Calu3 (cell line): ENCODE measurements at places on chromosomes 3 and 15. TPM values are rescaled to one million over a fixed set of nuclear protein-coding genes. Genes with fewer than 3 reads are reported as not detected.

- no peaks in the 10 kb centered on the region for H3K4me1 ChIP-seq
- no peaks in the 10 kb centered on the region for H3K27me3 ChIP-seq
- H3K27ac ChIP-seq: no peak overlapping the region
- H3K4me3 ChIP-seq: no peak overlapping the region
- H3K36me3 ChIP-seq: no peaks in the 10 kb centered on the region
Observed at GRCh38 chr3:19348500-19348899, 200.2 kb downstream of the KCNH8 start.

DNA sequence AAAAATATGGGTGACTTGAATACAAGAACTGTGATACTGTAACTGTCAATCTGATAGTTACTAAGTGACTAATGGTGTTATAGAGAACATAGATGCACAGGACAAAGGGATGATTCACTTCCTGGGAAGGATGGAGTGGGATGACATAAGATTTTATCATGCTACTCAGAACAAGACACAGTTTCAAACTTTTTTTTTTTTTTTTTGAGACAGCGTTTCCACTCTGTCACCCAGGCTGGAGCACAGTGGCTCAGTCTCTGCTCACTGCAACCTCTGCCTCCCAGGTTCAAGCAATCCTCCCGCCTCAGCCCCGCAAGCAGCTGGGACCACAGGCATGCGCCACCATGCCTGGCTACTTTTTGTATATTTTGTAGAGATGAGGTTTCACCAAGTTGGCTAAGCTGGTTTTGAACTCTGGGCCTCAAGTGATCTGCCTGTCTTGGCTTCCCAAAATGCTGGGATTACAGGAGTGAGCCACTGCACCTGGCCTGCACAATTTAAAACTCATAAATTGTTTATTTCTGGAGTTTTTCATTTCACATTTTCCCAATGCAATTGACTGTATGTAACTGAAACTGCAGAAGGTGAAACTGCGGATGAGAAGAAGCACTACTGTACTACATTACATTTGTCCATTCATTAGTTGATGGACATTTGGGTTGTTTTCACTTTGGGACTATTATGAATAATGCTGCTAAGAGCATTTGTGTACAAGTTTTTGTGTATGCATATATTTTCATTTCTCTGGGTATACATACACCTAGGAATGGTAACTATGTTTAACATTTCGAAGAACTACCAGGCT, 40.6 kb downstream of the ADIPOQ start:
- H3K36me3 ChIP-seq: no peaks in the 10 kb centered on the region

GRCh38 chr3:186708983-186709679, 8.0 kb upstream of the KNG1 start:
- H3K27ac ChIP-seq: no peak overlapping the region
- DNase-seq: no peak
- H3K4me3 ChIP-seq: no peak overlapping the region
- H3K36me3 ChIP-seq: no peaks in the 10 kb centered on the region

DNA sequence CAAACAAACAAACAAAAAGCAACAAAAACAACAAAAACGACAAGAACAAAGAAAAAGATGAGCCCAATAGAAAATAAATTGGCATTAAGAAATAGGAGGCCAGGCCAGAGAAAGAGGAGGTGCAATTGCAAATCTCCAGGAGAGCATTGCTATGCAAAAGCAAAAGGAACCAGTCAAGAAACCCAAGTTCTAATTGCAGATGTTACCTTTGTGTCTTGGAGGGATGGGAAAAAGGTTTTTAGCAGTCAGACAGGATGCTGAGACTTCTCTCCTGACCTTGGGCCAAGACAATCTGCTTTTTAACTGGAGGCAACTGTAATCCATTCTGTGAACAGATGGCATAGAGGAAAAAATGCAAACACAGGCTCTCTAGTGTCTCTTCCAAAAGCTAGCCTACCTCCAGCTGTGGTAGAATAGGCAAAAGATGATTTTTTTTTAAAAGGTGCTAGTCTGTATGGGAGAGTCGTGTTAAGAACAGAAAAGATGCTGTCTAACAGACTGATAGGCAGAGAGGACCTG, 56.4 kb downstream of the LSAMP start:
- no peak overlapping the region for H3K4me3 ChIP-seq
- no peak for DNase-seq
- H3K4me1 ChIP-seq: no peaks in the 10 kb centered on the region

Gene GNAT1
- total RNA-seq: not detected in 2 replicates

Gene FEZF2
- total RNA-seq: not detected in 2 replicates

GRCh38 chr3:175805825-175806224, 946.7 kb downstream of the NAALADL2 start:
- H3K27ac ChIP-seq: no peak overlapping the region
- no peaks in the 10 kb centered on the region for H3K27me3 ChIP-seq
- DNase-seq: no peak
- no peak overlapping the region for H3K4me3 ChIP-seq
- H3K36me3 ChIP-seq: no peaks in the 10 kb centered on the region

Gene LSM3
- total RNA-seq: 16.7 and 17.7 TPM in 2 replicates

DNA sequence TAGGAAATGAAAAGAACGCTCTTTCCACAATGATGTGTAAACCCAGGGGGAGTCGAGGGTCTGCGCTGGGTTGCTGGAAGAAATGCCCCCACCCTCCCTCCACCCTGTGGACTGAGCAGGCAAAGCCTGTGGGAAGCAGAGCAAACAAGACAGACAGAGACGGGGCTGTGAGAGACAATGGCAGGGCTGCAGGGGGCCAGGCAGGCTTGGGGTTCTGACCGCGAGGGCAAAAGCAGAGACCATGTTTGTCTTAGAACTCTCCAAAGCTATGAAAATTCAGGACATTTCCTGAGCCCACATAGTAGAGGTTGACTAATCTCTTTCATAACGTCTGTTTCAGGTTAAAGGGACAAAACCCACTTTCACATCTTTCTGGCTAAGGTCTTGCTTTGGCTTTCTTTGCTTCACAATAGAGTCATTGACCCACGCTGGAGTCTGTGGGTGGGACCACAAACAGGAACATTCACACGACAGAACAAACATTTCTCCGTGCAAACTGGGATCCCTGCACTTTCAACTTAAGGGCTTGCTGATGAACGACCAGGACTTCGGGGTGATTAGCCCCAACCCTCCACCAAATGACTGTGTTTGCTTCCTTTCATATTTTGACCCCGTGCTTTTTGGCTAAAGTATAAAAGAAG, 156.0 kb upstream of the TPM1 start:
- no peaks in the 10 kb centered on the region for H3K27me3 ChIP-seq
- peaks cover 21% of the 10 kb centered on the region for H3K36me3 ChIP-seq
- H3K4me1 ChIP-seq: peaks cover 61% of the 10 kb centered on the region
- DNase-seq: peak; percentile 59
- peak overlapping the region; percentile 57 for H3K4me3 ChIP-seq

Gene HYAL2
- 35.7 and 36.9 TPM in 2 replicates for total RNA-seq

DNA sequence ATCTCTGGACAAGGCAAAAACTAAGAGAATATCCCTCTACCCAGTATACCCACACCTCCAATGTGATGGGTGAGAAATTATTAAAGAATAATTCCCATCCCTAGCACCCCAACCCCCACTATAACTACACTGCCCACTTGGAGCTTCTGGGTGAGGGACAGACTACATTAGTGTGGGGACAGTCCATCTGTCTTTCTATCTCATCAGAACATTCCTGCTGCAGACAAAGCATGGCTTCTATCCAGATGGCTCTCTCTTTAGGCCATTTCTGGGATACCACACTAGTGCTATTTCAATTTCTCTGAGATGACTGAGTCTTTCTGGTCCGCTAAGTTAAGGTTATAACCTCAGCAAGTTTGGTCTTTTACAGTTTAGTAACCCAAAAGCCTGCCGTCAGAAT, 6.6 kb downstream of the CSNK1G1 start:
- peaks cover 4% of the 10 kb centered on the region for H3K36me3 ChIP-seq
- H3K27me3 ChIP-seq: no peaks in the 10 kb centered on the region
- no peak for DNase-seq
- no peak overlapping the region for H3K27ac ChIP-seq
- H3K4me1 ChIP-seq: peaks cover 16% of the 10 kb centered on the region

Gene DET1
- total RNA-seq: 4.2 and 4.9 TPM in 2 replicates

DNA sequence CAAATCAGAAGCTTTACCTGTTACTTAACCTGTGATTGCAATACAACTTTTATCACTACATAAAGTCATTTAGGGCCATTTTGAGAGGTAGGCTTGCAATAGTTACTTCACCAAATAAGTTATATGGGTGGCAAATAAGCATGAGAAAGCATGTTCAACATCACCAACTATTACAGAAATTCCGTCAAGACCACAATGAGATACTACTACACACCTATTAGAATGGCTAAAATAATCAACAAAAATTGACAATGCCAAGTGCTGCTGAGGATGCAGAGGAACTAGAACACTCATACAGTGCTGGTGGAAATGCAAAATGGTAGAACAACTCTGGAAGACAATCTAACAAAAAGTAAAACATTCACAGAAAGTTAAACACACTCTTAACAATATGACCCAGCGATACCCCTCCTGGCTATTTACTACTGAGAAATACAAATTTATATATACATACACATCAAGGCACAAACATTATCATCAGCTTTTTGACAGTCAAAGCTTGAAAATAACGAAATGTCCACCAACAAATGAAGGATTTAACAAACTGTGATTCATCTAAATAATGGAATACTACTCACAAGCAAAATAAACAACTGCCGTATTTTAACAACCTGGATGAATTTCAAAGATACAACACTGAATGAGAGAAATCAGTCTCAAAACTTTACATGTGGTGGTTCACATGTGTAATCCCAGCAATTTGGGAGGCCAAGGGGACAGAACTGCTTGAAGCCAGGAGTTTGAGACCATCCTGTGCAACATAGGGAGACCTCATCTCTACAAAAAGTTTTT, 82.9 kb downstream of the MYO9A start:
- H3K4me3 ChIP-seq: no peak overlapping the region
- no peak overlapping the region for H3K27ac ChIP-seq
- no peaks in the 10 kb centered on the region for H3K4me1 ChIP-seq
- no peaks in the 10 kb centered on the region for H3K27me3 ChIP-seq
- H3K36me3 ChIP-seq: no peaks in the 10 kb centered on the region
- no peak for DNase-seq

Gene C3orf85
- total RNA-seq: not detected in 2 replicates

Gene KLHL40
- total RNA-seq: not detected in 2 replicates

DNA sequence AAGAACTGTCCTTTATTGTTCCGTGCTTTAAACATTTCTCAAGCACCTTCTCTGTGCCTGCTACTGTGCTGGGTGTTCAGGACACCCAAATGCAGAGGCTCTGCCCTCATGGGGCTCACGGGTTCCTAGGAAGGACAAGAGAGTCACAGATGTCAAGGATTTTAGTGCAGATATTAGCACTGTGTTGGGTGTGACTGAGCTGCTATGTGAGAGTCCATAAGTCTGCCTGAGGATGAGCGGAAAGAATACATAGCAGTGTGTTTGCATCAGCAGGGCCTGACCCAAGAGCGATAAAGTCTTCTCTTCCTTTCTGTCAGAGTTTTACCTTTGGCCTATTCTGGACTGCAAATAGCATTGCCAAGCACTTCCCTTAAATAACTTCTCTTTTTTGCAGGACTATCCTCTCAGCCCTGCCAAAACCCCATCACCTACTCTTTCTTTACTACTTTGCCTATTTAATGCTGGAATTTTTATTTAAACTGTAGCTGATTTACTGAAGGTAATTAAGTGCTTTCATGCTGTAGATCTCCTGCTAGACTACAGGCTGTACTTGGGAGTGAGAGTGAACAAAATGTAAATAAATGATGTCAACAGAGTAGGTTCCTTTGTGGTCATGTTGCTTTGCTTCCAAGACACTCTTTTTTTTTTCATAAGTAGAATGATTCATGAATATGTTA, 459.4 kb upstream of the TPRG1 start:
- DNase-seq: no peak
- H3K27ac ChIP-seq: no peak overlapping the region
- no peak overlapping the region for H3K4me3 ChIP-seq
- H3K27me3 ChIP-seq: no peaks in the 10 kb centered on the region
- H3K36me3 ChIP-seq: no peaks in the 10 kb centered on the region

- H3K27ac ChIP-seq: no peak overlapping the region
- no peak for DNase-seq
- H3K27me3 ChIP-seq: no peaks in the 10 kb centered on the region
- H3K4me1 ChIP-seq: peaks cover 24% of the 10 kb centered on the region
- no peaks in the 10 kb centered on the region for H3K36me3 ChIP-seq
Observed at GRCh38 chr15:67736810-67737209, 88.5 kb upstream of the SKOR1 start.

DNA sequence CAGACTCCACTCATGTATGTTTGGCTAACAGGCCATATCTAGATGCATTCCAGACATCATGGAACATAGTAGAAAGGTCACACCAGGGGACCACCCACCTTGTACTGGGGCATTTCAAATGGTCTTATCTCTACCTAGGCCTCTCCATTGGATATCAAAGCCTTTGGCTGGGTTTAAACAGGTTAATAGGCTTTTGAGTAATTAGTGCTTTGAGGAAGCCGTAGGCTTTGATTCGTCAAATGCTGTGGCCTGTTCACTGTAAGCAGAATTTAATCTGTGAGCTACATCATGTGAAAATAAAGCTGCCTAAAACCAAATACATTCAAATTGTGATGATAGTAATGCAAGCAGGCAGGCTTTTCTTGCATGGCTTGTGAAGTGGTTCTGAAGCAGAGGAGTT, 129.5 kb downstream of the ST8SIA2 start:
- peaks cover 40% of the 10 kb centered on the region for H3K27me3 ChIP-seq
- H3K36me3 ChIP-seq: no peaks in the 10 kb centered on the region
- peaks cover 8% of the 10 kb centered on the region for H3K4me1 ChIP-seq
- no peak for DNase-seq

GRCh38 chr3:160981217-160981938, 123.8 kb downstream of the B3GALNT1 start:
- no peak for DNase-seq
- no peaks in the 10 kb centered on the region for H3K27me3 ChIP-seq
- peaks cover 8% of the 10 kb centered on the region for H3K36me3 ChIP-seq
- H3K4me1 ChIP-seq: peaks cover 30% of the 10 kb centered on the region
- H3K4me3 ChIP-seq: no peak overlapping the region

Gene CCK
- not detected in 2 replicates for total RNA-seq

DNA sequence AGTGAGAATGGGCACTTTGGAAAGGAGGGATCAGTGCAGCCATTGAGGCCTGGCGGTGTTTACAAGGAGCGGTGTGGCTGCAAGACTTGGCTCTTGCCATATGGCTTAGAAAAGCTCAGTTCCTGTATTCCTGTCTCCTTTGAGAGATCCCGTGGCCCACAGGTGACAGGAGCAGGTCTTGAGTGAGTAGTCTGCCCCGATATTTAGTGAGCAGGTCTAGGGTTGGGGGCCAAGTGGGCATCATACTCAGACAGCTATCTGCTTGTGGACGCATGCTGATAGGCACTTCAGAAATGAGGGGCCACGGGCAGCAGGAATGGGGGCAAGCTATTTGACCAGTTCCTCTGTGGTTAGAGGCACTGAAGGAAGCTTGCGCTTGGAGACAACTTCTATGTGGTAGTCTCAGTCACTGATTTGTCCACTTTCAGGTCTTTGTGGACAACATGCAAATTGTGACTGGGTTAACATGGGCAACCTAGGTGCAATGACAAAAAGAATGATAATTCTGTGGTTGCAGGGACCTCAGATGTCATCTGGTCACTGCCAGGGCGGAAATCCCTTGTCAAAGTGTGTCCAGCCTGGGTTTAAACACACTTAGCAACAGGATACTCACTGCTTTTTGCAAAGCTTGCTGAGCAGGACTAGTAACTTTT, 1.1 kb downstream of the TMED3 start:
- H3K27me3 ChIP-seq: peaks cover 35% of the 10 kb centered on the region
- peak overlapping the region; percentile 71 for H3K27ac ChIP-seq
- peak overlapping the region; percentile 94 for H3K4me3 ChIP-seq
- peak; percentile 30 for DNase-seq
- peaks cover 54% of the 10 kb centered on the region for H3K4me1 ChIP-seq
- H3K36me3 ChIP-seq: peaks cover 57% of the 10 kb centered on the region

Gene ROPN1
- total RNA-seq: not detected in 2 replicates
